Testis (tissue), 5 donors: ENCODE measurements at places on chromosomes 2 and 18. TPM values are rescaled to one million over a fixed set of nuclear protein-coding genes. Genes with fewer than 3 reads are reported as not detected.

- DNase-seq = no peak
Observed at GRCh38 chr18:46531482-46531881, 125.5 kb downstream of the LOXHD1 start.

GRCh38 chr2:219426068-219426443 is 7.9 kb downstream of the DES start:
- DNase-seq = no peak

DNA sequence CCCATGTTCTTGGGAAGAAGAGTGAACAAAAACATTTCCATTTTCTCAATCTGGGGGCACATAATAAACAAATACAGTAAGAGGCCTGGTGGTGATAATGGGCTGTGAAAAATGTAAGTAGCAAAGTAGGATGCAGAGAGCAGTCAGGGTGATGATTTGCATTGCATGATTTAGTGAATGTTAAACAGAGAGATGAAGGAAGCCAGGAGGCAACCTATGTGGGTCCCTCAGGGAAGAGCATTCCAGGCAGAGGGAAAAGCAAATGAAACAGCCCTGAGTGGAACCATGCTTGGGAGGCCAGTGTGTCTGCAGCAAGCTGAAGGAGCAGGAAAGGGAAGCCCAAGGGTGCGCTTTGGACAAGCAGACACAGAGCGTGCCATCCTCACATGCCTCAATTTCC is 5.4 kb downstream of the VIT start:
- no peak for DNase-seq

Gene GAL3ST2
- 2.8 TPM for total RNA-seq

GRCh38 chr18:31247574-31248199 is 70.3 kb upstream of the DSG1 start:
- DNase-seq = no peak

Gene TACR1
- 0.06 TPM for total RNA-seq

Gene NGEF
- total RNA-seq = 28.7 TPM

- no peak for DNase-seq
Observed at GRCh38 chr2:74744731-74745515, 89.0 kb upstream of the HK2 start.

GRCh38 chr2:227401550-227401949 is 13.8 kb upstream of the SCYGR1 start:
- no peak for DNase-seq

- DNase-seq = no peak
Observed at GRCh38 chr2:56014046-56014730, 90.6 kb upstream of the EFEMP1 start.

- no peak for DNase-seq
Observed at GRCh38 chr2:1656326-1656960, 87.9 kb downstream of the PXDN start.

DNA sequence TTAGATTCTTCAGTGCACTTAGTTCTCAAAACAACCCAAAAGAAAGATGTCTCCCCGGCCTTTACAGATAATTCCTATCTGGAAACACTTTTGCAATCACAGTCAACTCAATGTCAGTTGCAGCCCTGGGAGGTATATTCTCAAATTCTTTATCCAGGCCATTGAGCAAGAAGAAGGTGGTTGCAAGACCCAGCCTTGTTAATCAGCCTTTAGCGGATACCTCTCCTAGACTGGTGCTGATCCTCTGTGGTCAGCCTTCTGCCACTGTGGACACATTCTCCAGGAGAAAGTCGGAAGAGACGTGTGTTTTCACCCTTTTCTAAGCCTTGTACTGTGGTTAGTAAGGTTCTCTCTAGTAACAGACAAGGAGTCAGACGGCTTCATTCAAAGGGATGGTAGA is 7.8 kb upstream of the FZD7 start:
- no peak for DNase-seq

DNA sequence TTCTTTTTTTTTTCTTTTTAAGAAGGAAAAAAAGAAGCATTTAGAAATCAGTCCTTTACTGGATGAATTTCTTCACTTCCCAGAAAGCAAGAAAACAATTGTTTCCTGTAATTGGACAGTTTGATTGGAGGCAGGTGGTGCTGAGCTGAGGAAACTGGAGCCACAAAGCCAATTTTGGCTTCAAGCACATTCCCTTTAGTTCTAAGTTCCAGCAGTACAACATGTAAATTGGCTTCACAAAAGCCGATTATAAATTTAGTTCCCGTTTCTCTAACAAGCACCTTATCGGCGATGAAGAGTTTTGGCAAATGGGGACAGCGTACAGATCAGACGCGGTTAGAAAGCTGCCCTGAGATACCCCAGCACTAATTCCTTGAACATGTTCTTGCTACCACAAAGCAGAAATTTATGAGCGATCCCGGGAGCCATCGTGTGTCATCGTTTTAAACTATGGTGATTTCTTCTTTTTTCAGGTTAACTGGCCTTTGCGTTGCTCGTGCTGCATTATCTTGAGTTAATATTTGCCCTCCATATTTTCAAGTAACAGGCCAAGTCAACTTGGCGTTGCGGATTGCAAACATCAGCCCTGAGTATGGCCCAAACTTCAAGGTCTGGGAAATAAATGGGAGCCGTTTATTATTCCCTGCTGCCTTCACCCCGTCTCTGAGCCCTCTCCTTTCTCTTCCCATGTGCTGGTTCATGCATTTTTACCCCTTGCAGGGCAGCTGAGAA is 190.4 kb upstream of the ID2 start:
- DNase-seq = no peak

DNA sequence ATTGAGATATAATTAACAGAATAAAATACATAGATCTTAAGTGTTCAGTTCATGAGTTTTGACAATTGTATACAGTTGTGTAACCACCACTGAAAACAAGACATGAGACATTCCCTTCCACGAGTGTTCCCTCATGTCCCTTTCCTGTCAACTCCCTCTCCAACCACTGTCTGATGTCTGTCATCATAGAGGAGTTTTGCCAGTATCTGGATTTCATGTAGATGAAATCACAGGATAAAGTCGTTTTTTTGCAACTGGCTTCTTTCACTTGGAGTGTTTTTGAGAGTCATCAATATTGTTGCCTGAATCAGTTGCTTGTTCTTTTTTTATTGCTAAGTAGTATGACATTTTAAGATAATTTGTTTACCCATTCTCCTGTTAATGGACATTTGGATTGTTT is 52.7 kb downstream of the RBMS1 start:
- DNase-seq = no peak

- DNase-seq = no peak
Observed at GRCh38 chr2:45654250-45654649, 2.8 kb downstream of the PRKCE start.

- no peak for DNase-seq
Observed at GRCh38 chr2:100682536-100682935, 119.7 kb downstream of the PDCL3 start.

DNA sequence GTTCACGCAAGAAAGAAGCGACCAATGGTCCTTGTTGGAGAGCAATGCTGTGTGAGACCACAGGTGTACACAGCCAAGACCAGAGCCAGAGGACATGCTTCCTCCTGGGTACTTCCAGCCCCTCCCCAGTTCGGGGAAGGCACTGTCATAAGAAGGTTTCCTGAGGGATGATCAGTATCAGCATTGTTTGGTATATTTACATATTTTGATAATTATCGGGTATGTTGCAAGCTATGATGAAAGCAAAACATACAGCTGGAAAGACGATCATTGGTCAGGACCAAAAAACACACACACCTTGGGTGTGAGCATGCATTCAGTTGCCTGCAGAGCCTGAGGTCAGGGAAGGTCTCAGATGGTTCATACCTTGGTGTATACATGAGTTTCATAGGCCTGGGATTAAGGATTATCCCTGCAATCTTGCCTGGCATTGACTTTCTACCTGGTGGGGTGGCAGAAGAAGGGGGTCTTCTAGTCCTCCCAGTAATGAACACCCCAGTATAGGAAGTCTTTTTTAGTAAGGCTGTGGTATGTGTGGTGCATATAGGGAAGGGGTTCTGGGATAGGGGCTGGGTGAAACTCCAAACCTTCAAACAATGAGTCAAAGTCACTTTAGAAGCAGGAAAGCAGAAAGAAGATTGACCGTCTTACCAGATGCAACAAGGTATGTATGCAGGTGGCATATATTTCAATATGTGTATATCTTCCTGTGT is 2.9 kb downstream of the SERPINB2 start:
- DNase-seq = no peak

Gene IMPA2
- 16.6 TPM for total RNA-seq

DNA sequence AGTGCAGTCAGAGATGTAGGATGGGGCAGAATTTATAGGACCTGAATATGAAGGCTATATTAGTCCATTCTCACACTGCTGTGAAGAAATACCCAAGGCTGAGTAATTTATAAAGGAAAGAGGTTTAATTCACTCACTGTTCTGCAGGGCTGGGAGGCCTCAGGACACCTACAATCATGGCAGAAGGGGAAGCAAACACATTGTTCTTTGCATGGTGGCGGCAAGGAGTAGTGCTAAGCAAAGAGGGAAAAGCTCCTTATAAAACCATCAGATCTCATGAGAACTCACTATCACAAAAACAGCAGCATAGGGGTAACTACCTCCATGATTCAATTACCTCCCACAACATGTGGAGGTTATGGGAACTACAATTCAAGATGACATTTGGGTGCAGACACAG is 76.8 kb upstream of the MSTN start:
- no peak for DNase-seq

GRCh38 chr2:237113026-237113795 is 27.5 kb downstream of the COPS8 start:
- DNase-seq = no peak

DNA sequence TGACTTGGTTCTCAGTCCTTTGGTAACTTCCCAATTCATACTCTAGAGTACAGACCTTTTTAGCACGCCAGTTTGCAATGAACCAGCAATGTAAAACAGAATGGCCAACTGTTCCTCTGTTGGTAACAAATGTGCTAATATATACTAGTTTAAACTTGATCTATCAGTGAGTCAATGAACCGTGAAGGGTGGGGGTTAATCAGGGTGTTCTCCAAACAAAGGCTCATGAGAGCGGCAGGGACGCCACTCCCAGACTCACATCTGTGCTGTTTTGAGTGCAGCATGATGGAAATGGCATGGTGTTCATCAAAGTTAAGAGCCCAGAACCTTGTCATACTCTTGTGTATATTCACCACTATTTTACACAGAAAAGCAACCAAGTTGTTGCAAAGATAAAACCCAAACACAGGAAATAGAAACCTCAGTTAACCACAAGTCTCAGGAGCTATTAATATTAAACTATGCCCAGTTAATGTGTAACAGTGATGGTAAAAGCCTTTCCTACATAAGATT is 70.3 kb downstream of the CERKL start:
- DNase-seq = no peak

- DNase-seq = no peak
Observed at GRCh38 chr2:143474586-143474985, 345.4 kb downstream of the ARHGAP15 start.

Gene TLX2
- total RNA-seq = 1.3 TPM

GRCh38 chr2:73089270-73090030 is 17.9 kb upstream of the SFXN5 start:
- DNase-seq = no peak

DNA sequence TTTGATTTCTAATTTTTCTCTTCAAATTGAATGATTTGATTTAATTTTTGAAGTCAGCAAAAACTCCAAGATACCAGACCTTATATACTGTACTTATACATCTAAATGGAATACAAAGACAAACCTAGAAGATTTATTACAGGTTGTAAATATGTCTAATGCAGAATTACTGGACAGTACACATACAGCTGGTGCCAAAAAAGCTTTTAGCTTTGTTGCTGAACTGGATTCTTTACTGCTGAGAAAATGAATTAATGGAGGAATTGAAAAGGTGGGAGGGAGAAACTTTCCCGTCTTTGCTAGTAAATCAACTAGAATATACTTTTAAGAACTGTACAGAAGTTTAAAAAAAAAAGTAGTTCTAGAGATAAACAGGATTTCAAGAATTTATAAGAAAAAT is 17.5 kb downstream of the C1D start:
- no peak for DNase-seq

- DNase-seq = no peak
Observed at GRCh38 chr18:5317186-5317585, 21.7 kb upstream of the ZBTB14 start.

- no peak for DNase-seq
Observed at GRCh38 chr2:98300141-98300874, 45.9 kb upstream of the CNGA3 start.

GRCh38 chr18:62554061-62554815 is 31.4 kb downstream of the ZCCHC2 start:
- DNase-seq = no peak

- DNase-seq = no peak
Observed at GRCh38 chr2:169415233-169415748, 53.0 kb upstream of the LRP2 start.

DNA sequence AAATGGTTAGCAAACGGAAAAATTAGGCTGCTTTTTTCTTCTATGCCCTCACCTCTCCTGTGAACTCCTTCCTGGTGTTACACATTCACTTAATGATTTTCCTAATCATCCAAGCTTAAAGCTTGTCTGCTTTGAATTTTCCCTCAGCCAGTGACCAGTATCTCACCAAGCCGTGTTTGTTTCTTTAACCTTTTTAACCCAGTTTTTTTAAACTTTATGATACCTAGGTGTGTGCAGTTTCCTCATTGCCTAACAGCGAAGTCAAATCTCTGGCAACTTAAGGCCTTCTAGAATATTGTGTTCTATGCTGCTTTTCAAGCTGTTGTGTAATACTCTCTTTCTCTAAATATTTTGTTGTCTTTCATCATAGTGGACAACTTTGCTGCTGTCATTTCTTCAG is 113.0 kb downstream of the PIK3C3 start:
- no peak for DNase-seq

DNA sequence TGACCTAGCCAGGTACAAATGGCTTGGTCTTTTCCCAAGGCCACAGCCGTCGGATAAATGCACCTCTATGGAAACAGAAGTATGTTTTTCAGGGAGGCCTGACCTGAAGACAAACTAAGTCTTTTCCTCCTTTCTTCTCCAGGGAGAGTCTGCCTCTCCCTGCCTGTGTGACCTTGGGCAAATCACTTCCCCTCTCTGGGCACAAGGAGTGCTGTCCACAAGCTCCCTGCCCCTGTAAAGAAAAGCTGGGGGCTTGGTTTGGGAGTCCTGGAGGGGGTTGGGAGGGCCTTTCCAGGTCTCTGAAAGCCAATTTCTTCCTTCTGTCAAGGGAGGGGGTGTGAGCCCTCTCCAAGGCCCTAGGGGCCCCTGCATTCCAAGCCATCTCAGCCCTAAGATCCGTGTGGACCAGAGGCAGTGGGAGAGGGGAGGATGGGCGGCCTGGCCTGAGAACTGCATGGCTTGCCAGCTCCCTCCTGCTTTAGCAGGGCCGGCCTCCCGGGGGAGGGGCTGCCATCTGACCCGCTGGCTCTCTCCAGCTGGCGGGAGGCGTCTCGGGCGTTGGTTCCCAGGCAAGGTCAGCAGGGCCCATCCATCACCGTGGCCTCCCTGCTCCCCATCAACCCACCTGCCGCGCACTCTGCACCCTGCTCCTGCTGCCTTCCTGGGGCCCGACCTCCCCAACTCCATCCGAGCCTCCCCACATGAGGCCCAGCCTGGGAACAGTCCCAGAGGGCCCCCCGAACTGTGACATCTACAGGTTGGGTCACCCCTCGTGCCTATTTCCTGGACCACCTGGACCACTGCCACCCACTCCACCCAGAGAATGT is 61.4 kb downstream of the SMAD7 start:
- peak; percentile 68 for DNase-seq

- DNase-seq = peak; percentile 42
Observed at GRCh38 chr2:62197011-62197924, 1.4 kb downstream of the B3GNT2 start.

Gene STARD6
- 4.4 TPM for total RNA-seq

Gene EIF5B
- 38.1 TPM for total RNA-seq
